ENCODE measurements at places on chromosomes 13 and 19. TPM values are rescaled to one million over a fixed set of nuclear protein-coding genes. Genes with fewer than 3 reads are reported as not detected.

HAUS8 gene
- 7.5 TPM for total RNA-seq

CACNA1A gene
- 0.53 TPM for total RNA-seq

METTL21C gene
- total RNA-seq: not detected

ERICH4 gene
- total RNA-seq: not detected

CYP4F8 gene
- not detected for total RNA-seq

ZNF555 gene
- 2.0 TPM for total RNA-seq

Data from myometrial cell (primary cell).